Stimulated activated CD4-positive, alpha-beta T cell treated with anti-CD3 and anti-CD28 coated beads, Interleukin-15, amount 100 ng/mL, for 24 hours (primary cell): ENCODE measurements at places on chromosomes 5 and 9.

GRCh38 chr9:98533866-98534265 lies 174.9 kb downstream of the GABBR2 start:
- DNase-seq: no peak

GRCh38 chr5:59922220-59922619 lies 28.7 kb upstream of the PDE4D start:
- no peak for DNase-seq

- DNase-seq: no peak
These were observed 262.7 kb downstream of the PARP8 start for GRCh38 chr5:50929174-50929573.

- DNase-seq: peak; percentile 68
These were observed 1.6 kb upstream of the SEMA6A start for GRCh38 chr5:116576053-116576713.

DNA sequence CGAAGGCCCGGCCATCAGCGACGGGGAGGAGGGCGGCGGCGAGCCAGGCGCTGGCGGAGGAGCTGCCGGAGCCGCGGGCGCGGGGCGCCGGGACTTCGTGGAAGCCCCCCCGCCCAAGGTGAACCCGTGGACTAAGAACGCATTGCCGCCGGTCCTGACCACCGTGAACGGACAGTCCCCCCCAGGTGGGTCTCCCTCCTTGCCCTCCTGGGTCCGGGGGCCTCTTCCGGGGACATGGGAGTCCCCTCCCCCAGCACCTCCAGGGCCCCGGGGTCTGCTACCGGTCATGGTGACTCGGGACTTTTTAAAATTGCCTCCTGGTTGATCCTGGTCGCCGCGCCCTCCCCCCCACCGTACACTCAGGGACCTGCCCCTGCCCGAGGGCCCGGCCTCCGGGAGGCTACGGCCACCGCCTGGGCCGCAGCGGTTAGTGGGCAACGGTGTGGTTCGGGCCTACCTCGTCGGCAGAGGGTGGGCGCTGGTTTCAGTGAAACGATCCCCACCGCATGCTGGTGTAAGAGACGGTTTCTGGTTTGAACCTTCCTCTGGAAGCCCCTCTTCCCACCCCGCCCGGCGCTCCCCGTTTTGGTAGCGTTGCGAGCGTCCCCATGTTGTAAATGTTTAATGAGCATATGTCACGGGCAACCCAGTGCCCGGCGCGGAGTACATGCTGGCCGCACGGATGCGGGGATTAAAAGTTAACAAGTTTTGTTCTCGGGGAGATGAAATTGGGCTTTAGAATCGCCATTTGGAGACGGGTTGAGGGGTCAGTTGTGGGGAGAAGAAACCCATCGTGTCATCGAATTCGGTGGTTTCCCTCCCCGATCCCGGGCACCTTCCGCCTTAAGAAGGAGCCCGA lies 1.1 kb downstream of the LARP1 start:
- peak; percentile 47 for DNase-seq

GRCh38 chr9:18689921-18690320 lies 216.0 kb downstream of the ADAMTSL1 start:
- DNase-seq: no peak

- DNase-seq: no peak
These were observed 1109.0 kb upstream of the ACO1 start for GRCh38 chr9:31275419-31275818.

DNA sequence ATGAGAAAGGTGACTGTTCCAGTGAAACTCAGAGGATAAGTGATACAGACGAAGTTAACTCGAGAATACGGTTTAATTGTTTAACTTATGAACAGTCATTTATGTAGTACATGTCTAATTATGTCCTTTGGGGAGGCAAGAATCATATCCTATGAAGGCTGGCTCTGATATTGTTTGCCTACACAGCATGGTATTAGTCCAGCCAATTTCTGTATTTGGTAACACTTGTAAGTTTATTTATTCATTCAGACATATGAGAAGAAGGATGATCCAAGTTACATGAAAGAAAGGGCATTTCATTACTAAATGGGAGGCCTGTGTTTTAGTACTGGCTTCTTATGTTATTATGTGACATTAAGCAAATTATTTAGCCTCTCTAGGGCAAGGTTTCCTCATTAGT lies 199.7 kb downstream of the NNT start:
- no peak for DNase-seq

DNA sequence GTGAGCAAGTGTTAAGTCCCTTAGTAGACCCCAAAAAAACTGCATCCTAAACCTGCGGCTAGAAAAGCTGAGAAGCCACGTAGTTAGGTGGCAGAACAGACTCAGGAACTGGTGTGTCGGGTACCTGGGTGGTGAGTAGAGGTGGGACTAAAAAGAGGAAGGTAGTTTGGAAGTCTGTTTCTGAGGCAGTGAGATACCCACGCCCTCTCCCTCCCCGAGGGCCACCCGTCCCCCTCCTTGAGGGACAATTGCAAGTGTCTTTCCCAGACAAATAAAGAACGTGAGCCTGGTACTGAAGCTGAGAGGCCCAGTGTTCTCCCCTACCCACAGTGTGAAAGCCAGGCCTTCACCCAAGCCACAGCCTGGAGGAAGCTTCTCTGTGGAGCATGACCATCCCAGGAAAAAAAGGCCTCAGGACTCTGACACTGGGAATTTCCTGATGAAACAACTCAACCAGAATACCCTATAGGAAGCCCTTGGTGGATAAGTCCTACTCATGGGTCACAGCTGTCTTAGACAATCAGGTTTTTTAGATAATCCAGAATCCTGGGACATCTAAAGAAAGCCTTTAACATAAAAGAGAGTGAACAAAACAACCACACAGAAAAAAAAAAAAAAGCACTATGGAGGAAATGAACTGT lies 7.0 kb upstream of the CD74 start:
- no peak for DNase-seq

- DNase-seq: no peak
These were observed 20.6 kb downstream of the FAM78A start for GRCh38 chr9:131255676-131256197.

GRCh38 chr5:30050056-30050815 lies 1143.2 kb upstream of the CDH6 start:
- DNase-seq: no peak

DNA sequence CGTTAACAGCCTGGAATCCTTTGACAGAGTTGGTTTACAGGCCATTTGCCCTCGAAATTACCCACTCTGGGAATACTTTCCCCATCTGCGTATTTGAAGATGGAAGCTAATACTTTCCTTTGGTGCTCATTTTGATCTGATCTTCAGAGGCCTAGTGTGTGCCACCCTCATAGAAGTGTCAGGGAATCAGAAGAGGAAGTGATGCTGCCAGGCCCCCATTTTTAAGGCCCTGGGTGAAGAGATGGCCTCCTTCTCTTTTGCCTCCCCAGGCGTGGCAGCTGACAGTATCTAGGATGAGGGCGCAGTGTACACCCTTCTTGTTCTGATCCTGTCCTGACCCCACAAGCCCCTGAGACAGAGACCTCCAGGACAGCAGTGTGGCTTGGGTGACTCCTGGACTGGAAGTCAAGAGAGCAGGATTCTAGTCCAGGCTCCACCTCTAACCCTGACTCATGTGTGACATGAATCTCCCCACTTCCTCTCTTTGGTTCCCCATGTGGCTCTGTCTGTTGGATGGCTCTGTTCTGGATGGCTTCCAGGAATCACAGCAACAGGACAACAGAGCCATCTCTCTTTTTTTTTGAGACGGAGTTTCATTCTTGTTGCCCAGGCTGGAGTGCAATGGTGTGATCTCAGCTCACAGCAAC lies 27.8 kb downstream of the CSF1R start:
- DNase-seq: no peak

- DNase-seq: no peak
These were observed 52.2 kb upstream of the SPINK5 start for GRCh38 chr5:148011398-148012137.

GRCh38 chr9:136516191-136516654 lies 29.6 kb downstream of the NOTCH1 start:
- no peak for DNase-seq

GRCh38 chr5:55570026-55570425 lies 35.3 kb upstream of the PLPP1 start:
- DNase-seq: no peak

DNA sequence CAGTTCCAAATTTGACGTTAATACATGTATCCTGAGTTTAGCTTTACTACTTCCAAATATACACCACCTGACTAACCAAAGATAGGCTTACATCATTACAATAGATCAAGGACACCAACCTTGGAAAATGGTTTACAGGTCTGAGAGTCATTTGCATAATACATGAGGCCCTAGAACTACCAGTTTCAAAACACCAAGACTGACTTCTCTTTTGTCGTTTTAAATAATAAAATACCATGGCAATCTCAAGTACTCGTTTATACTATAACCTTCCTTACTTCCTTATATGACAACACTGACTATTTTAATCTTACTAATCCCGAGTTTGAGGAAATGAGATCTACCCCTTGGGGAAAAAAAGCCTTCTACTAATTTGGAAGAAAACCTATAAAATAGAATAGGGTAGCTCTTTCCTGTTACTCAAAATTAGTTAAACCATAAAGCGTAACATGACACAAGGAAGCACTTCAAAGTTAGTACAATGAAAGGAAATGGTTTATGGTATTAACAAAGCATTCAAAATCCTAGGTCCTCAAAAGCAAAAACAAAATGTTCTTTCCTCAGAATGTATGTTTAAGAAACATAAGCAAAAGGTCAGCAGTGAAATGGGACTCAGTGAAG lies 42.1 kb downstream of the UBQLN1 start:
- no peak for DNase-seq

DNA sequence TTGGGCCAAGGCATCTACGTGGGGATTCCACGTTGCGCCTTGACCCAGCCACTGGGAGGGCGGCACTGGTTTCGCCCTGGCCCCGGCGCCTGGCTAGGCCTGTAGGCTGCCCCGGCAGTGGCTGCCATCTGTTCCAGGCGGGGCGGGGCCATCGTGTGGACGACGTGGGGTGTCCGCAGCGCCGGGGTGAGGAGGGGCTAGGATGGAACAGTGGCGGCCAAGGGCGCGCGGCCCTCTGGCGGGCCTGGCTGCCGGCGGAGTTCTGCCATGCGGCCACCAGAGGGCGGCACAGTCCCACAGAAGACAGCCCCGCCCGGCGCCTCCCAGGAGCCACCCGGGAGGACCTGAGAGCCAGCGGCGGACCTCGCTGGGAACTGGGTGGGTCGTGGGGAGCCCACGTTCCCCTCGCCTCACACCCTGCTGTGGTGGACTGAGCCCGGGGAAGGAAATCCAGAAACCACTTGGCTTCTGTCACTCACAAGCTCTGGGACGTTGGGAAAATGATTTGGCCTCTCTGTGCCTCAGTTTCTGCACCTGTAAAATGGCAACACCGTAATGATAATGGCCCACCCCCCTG lies 22.6 kb upstream of the RAPGEF1 start:
- peak; percentile 86 for DNase-seq

DNA sequence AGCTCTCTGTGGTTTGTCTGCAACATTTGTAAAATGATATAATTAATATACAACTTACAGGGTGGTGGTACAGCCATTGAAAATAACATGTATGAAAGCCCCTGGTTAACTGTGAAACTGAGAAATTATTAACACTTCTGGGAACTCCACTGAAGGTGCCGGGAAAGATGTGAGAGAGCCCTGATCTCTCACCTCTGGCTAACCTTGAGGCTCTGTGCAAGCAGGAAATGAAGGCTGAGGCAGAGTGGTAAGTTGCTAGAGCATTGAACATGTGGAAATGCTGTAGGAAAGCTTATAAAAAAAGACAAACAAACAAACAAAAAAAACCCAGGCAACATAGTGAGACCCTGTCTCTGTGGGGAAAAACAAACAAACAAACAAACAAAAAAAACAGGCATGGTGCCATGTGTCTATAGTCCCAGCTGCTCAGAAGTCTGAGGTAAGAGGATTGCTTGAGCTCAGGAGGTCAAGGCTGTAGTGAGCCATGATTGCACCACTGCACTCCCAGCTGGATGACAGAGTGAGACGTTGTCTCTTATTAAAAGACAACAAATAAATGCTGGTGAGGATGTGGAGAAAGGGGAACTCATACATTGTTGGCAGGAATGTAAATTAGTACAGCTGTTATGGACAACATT lies 7.5 kb downstream of the CATSPER3 start:
- DNase-seq: no peak

- no peak for DNase-seq
These were observed 753 bp downstream of the RPS6 start for GRCh38 chr9:19379283-19379682.

- DNase-seq: no peak
These were observed 91.8 kb downstream of the STX17 start for GRCh38 chr9:99998266-99998665.

DNA sequence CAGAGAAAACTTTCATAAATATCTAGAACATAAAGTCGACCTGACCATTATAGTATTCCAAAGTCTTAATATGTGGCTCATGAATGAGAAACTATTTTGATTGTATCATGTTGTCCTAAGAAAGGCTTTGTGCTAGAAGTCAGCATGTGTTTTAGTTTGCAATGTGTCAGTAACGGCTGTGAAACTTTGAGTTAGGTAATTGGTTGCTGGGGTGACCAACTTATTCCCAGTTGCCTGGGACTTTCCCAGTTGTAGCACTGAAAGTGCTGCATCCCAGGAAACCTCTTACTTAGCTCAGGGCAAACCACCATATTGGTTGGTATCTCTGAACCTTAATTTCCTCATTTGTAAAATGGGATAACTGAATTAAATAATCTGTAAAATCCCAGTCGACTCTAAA lies 114.6 kb upstream of the SLC12A2 start:
- no peak for DNase-seq

- no peak for DNase-seq
These were observed 17.3 kb downstream of the MEGF10 start for GRCh38 chr5:127307868-127308267.

GRCh38 chr9:124698265-124698664 lies 72.8 kb downstream of the NR6A1 start:
- DNase-seq: no peak

- DNase-seq: peak; percentile 40
These were observed 32.1 kb downstream of the MTMR12 start for GRCh38 chr5:32280656-32281081.

GRCh38 chr5:79149433-79149832 lies 37.8 kb downstream of the BHMT start:
- DNase-seq: no peak

DNA sequence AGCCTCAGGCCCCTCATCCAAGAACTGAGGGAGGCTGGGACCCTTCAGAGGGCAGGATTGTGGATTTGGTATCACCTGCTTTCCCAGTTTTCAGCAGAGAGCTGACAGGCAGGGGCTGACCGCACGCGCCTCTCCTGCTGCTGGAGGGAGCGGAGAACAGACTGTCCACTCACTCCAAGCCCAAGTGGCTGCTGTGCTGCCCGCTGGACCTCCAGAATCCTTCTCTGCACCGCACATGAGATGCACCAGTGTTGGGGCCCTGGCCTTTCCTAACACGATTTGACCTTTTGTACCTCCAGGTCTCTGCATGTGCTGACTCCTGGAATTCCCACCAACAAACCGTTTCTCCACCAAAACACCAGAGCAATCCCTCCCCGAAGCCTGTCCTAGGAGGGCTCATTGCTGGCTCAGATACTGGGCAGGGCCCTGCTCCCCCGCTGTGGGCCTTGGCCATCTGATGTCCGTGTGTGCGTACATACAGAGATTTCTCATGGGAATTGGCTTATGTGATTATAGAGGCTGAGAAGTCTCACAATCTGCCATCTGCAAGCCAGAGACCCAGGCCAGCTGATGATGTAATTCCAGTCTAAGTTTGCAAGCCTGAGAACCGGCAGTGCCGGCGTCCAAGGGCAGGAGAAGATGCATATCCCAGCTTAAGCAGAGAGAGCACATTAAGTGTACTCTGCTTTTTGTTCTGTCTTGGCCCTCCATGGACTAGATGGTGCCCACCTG lies 141.7 kb downstream of the GADD45G start:
- no peak for DNase-seq
